NCI-H1436 treated with DMSO at 0.1 percent for 48 hours (cell line): ENCODE measurements at places on chromosomes 3 and 15.

GRCh38 chr3:129994883-129995559 is 20.5 kb downstream of the TRH start:
- DNase-seq = peak; percentile 72

GRCh38 chr3:83523470-83524073 is 1435.2 kb upstream of the CADM2 start:
- DNase-seq = peak; percentile 1

GRCh38 chr3:197522183-197522715 is 33.5 kb downstream of the BDH1 start:
- DNase-seq = no peak

DNA sequence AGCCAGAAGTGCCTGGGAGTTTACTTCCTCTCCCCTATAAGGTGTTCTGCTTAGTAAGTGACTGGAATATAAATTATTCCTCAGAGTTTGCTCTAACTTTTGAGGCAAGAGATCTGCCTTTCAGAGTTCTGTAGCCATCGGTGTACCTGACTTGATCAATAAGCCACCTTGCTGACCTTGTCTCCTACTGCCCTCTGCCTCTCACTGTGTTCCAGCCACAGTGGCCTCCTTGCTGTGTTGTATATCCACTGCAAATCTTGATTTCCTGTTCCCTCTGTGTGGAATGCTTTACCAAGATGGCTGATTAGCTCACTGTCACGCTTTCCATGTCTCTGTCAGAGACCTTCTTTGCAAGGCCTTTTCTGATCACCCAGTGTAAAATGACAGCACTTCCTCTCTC is 442.4 kb downstream of the SQOR start:
- no peak for DNase-seq

GRCh38 chr3:160259589-160259988 is 34.4 kb downstream of the C3orf80 start:
- no peak for DNase-seq

DNA sequence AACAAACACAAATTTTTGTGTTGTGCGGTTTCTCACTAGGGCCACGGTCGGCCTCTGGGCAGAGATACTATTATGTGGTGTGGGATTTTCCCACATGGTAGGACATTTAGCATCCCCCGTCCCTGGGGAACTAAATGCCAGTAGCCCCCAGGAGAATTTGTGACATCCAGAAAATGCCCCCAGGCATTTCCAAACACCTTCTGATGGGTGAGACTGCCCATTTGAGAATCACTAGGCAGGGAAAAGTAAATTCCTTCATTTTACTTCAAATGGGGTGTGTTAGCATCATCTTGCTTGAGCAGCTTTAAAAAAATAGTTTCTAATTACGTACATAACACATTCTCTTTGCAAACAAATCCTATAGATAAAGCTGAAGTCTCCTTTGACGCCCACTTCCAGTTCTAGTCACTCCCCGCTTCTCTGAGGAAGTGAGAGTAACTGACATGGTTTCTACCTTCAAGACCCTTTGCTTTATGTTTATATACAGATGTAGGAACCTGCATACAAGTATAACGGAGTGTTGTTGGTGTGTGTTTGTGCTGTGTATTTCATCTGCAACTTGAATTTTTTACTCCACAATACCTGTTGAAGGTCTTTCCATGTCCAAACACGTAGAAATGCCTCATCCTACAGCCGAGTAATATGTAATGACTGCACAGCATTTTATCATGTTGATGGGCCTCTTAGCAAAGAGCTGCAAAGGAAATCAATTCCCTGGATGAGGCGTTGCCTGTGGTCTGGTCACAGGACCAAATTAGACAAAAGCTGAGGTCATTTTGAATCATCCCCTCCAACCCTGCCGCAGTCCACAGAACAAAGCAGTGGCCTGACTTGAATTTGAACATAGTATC is 31.4 kb upstream of the ZBTB38 start:
- no peak for DNase-seq

DNA sequence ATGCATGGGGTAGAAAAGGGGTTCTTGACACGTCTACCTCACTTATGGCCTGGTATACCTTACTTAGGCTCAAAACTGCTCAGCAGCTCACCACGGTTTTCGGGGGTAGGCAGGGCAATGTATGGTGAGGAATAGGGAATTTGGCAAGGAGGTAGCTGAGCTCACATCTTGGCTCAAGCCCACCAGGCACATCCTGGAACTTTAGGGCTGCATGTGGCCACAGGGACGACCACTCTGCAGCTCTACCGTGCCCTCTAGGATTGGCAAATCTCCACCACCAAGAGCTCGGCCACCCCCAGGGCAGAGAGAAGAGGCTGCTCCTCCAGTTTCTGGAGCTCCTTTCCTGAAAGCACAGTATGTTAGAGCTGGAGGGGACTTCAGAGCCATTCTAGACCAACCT is 69.7 kb downstream of the MRPL46 start:
- DNase-seq = no peak

- DNase-seq = no peak
These were observed 89.7 kb downstream of the ULK4 start for GRCh38 chr3:41872157-41872556.

- DNase-seq = no peak
These were observed 745.2 kb downstream of the SI start for GRCh38 chr3:164332831-164333802.

DNA sequence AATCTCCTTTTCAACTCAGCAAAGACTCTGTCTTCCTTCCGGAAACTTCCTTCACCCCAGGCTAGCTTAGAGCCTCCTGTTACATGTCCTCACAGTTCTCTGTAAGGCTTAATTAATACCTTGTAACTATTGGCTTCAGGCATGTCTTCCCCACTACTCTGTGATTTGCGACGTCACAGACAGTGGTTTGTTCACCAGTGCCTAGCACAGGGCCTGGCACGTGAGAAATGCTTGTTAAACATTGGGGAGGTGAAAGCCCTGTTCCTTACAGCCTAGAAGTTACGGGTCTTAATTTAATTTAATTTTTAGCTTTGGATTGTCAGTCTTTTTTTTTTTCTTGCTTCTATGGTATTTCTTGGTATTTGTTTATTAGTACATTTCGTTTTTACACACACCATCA is 36.4 kb upstream of the CACNA2D3 start:
- DNase-seq = no peak

DNA sequence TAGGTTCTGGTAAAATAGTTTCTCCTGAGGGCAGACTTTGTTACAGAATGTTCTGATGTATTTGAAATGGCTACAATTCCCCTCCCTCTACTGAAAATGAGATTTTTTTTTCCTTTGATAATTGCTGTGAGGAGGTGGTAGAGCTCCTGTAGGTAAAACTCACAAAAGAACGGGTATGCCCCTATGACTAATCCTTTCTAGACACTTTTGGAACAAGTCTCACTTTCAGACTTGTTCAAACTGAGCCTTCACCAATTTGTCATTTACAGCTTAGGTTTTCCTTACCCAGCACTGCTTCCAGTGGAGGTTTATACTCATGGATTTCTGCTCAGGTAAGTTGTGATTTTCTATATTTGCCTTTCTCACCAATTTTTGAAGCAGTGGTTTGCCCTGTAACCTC is 115.6 kb downstream of the NLGN1 start:
- no peak for DNase-seq

DNA sequence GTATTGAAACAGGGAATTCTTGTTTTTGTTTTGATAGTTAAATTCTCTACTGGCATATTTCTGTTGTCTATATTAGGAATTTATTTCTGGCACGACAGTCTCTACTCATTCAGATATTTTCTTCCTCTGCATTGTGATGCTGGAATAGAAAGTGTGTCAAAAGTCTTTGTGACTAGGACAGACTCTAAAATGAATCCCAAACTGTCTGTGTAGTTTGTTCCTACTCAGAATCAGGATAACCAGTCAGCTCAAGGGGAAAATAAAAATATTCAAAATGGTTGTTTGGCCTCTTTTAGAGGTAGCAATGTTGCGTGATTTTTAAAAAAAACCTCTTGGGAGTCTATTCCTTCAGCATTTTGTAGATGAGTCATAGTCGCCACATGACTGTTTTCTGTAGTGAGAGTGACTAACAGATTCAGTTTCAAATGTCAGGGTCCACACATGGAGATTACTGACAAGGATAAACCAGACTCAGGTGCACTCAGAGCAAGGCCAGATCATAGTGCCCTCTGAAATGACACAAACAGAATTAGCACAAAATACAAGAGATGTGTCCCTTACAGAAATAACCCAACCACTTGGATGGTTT is 13.1 kb downstream of the SLC7A14 start:
- DNase-seq = no peak

DNA sequence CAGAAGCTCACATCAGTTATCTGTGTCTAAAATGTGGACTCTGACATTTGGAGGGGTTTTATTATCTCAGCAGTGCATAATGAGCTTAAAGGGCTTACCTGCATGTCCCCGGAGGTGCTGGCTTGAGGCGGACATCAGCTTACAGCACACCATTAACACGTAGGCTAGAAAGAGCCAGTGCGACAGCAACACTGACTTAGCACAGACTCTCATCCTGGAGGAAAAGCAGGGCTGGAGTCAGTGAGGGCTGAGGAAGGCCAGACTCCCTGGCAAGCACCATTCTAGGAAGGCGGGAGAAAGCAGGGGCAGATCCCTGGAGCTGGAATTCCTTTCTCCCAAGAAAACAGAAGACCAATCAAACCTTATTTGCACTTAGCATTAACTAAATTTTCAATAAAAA is 51.7 kb downstream of the TAFA4 start:
- DNase-seq = no peak

DNA sequence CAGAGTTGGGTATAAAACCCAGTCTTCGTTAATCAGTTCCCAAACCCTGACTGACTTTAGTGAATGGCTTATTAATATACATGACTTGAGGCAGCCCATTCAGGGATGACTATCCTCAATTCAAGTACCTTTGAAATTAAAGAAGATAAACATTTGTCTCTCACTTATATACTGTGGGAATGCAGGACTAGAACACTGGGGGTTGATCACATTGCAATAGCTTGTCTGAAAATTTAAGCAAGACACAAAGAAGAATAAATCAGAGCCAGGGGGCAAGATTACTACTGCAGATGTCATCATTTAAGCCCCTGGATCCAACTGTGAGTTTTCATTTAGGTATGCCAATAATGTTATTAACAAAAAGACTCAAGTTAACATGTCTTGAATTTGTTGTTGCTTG is 647.7 kb downstream of the ZPLD1 start:
- no peak for DNase-seq

DNA sequence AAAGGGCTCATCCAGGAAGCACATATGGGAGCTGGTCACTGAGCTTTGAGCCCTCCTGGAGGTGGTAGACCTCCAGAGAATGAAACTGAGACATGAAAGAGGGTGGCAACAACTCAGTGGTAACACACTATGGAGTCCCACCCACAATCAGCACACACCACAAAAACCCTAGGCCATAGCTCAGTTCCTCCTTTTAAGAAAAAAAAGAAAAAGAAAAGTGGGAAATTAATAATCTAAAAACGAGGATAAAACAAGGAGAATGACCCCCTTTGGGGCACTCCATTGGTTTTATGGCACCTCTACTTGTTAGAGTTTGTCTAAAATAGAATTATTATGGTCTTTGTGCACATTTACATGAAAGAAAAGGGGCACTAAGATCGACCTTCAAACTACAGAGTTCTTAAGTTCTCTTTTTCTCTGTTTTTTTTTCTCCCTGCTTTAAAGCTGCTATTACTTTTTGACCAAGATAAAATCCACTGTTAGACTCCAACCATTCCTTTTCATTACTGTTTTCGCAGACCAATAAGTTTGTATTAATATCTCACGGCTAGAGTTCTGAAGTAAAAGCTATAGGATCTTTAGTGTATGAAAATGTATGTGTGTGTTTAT is 40.2 kb upstream of the ZBTB20 start:
- no peak for DNase-seq

DNA sequence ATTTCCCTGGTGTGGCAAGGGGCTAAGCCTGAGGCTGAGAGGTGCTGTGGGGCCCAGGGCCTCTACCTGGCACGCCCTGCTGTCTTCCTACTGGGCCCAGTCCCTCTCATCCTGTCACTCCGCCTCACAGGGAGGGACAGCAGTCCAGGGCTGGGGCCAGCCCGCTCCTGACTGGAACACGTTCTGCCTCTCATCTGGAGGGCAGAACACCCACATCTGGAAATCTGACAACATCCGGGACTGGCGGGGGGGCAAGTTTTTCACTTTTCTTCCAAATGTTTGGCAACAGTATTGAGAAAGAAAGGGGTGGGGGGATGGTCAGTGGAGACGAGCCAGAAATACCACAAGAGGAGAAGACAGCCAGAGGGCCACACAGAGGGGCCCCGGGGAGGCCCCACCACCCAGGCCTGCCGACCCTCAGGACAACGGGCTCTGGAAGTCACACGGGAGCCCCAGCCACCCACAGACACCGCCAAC is 1.8 kb upstream of the MYL3 start:
- no peak for DNase-seq

DNA sequence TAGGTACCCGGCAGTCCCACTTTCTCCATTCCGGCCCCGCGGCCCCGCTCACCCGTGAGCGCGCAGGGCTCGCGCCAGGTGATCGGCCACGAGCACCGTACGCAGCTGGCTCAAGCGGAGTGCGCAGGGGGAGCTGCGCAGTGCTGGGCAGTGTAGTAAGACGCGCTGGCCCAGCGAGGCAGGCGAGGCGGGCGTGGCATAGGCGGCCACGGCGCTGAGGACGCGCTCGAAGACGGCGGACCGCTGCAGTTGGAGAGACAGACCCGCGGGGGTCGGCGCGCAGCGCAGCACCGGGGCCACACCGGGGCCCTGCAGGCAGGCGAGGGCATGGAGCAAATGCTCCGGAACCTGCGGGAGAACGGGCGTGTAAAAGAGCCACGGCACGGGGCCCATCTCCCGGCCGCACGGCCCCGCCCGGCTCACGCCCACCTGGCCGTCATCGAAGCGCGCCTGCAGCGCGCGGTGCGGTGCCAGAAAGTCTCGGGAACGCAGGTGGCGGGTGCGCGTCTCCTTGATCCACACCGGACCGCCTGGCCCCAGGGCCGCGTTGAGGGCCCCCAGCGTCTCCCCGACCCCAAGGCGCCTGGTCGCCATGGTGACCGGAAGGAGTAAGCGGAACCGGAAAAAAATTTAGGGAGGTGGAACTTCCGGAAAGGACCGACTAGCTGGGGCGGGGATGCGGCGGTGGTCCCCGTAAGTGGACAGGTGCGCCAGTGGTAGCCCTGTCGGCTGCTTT is at the start of gene DALRD3:
TSS of gene DALRD3 (minus strand) at position 610 of the 736 bp plus-strand sequence. CDS start at position 594, 16 bp downstream.
- no peak for DNase-seq

DNA sequence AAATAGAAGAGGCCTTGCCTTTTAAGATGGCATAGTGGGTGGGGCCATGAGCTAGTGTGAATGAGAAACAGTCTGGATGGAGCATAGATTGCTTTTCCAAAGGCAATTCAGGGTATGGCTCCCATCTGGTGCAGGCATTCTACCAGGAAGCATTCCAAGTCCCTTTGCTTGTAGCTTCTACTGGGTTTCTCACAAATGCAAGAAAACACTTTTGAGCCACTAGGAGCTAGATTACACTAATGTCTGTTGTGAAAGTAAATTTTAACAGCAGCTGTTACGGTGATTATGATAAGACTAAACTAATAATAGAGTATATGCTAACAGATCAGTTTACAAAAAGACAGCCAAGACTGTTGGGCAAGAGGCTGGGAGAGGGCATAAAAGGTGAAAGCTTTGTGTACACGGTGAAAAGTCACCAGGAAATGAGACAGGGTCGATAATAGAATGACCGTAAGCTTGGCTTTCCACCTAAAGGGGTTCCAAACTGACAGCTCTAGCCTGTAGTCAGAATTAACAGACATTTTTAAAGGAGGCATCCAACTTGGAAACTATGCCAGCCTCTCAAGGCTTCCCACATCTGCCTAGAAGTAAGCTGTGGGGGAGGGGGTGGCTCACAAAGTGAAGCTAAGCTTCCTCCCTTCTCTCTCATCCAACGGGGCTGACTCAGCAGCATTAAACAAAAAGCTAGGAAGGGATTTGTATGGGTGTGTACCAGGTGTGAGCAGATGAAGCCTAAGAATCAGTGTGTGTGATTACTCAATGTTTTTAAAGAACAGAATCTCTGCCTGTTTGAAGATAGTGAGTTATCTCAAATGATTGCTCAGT is 61.1 kb upstream of the GPD1L start:
- DNase-seq = no peak

GRCh38 chr15:91520850-91521249 is 332.7 kb upstream of the SLCO3A1 start:
- DNase-seq = no peak
